Glutamatergic neuron (in vitro differentiated cells): ENCODE measurements at places on chromosomes 7 and 10. TPM values are rescaled to one million over a fixed set of nuclear protein-coding genes. Genes with fewer than 3 reads are reported as not detected.
A peak's percentile ranks its signal among the peaks of the same experiment; 100 is the strongest.

DNA sequence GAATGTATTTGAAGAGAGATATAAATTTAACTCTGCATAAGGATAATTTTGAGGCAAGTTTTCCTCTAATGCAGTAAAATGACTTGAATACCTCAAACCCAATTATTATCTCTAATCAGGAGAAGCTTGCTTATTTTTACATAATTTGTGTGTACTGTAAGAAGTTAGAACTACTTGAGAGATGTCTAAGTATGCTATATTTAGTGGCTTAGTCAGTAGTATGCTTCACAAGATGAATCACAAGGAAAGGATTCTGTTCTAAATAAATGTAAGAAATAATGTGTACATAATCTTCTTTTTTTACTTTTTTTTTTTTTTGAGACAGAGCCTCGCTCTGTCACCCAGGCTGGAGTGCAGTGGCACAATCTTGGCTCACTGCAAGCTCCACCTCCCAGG lies 13.7 kb downstream of the PHTF2 start:
- no peak for DNase-seq
- no peak overlapping the region for H3K4me3 ChIP-seq
- peaks cover 2% of the 10 kb centered on the region for H3K4me1 ChIP-seq
- H3K36me3 ChIP-seq = peaks cover 16% of the 10 kb centered on the region

- H3K36me3 ChIP-seq = no peaks in the 10 kb centered on the region
- H3K27me3 ChIP-seq = no peaks in the 10 kb centered on the region
- no peaks in the 10 kb centered on the region for H3K4me1 ChIP-seq
These were observed 39.1 kb upstream of the HERPUD2 start for GRCh38 chr7:35734001-35734483.

GRCh38 chr7:108010377-108010776 lies 7.4 kb upstream of the LAMB1 start:
- no peak overlapping the region for H3K27ac ChIP-seq
- H3K36me3 ChIP-seq = peaks cover 4% of the 10 kb centered on the region
- no peak overlapping the region for H3K4me3 ChIP-seq
- H3K4me1 ChIP-seq = peaks cover 6% of the 10 kb centered on the region
- no peak for DNase-seq
- peaks cover 4% of the 10 kb centered on the region for H3K27me3 ChIP-seq

- DNase-seq = no peak
- H3K4me1 ChIP-seq = no peaks in the 10 kb centered on the region
- peaks cover 7% of the 10 kb centered on the region for H3K36me3 ChIP-seq
- peaks cover 4% of the 10 kb centered on the region for H3K27me3 ChIP-seq
- H3K27ac ChIP-seq = no peak overlapping the region
- H3K4me3 ChIP-seq = no peak overlapping the region
These were observed 62.6 kb upstream of the CACNA2D1 start for GRCh38 chr7:82506208-82506607.

- H3K4me3 ChIP-seq = no peak overlapping the region
- H3K36me3 ChIP-seq = no peaks in the 10 kb centered on the region
- H3K27me3 ChIP-seq = no peaks in the 10 kb centered on the region
- no peak overlapping the region for H3K27ac ChIP-seq
These were observed 58.0 kb downstream of the NEBL start for GRCh38 chr10:20839141-20839540.

UBE3C gene
- 52.5 TPM for total RNA-seq

- H3K27ac ChIP-seq = no peak overlapping the region
- DNase-seq = no peak
- no peaks in the 10 kb centered on the region for H3K4me1 ChIP-seq
- no peaks in the 10 kb centered on the region for H3K27me3 ChIP-seq
- no peak overlapping the region for H3K4me3 ChIP-seq
These were observed 106.6 kb downstream of the DKK1 start for GRCh38 chr10:52420656-52421055.

- no peak overlapping the region for H3K27ac ChIP-seq
- peaks cover 10% of the 10 kb centered on the region for H3K36me3 ChIP-seq
- peak overlapping the region; percentile 34 for H3K4me3 ChIP-seq
- peaks cover 8% of the 10 kb centered on the region for H3K27me3 ChIP-seq
- no peak for DNase-seq
These were observed 6.5 kb upstream of the C10orf105 start for GRCh38 chr10:71725998-71726579.

DNA sequence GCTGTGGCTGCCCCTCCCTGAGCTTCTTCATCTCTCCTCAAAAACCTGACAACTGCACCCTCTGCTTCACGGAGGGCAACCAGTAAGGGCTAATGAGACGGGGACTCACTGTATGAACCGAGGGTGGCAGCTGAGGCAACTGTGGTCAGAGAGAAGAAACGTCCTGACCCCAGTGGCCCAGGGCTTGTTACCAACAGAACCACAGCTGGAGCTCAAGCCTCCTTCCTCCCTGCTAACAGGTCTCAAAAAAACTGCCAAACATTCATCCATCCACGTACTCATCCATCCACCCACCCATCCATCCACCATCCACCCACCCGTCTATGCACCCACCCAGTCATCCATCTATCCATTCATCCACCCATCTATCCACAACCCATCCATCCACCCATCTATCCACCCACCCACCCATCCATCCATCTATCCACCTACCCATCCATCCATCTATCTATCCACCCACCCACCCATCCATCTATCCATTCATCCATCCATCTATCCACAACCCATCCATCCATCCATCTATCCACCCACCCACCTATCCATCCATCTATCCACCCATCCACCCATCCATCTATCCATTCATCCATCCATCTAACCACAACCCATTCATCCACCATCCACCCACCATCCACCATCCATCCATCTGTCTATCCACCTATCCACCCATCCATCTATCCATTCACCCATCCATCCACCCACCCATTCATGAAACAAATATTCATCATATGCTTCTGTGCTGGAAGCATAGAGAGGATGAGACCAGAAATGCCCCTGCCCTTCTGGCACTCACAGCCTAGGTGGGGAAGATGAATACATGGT lies 111.7 kb downstream of the PDGFA start:
- H3K4me3 ChIP-seq = no peak overlapping the region
- peaks cover 8% of the 10 kb centered on the region for H3K27me3 ChIP-seq
- H3K4me1 ChIP-seq = no peaks in the 10 kb centered on the region
- no peak for DNase-seq
- no peak overlapping the region for H3K27ac ChIP-seq
